NCI-H460 (cell line): ENCODE measurements at places on chromosomes 2 and 18. TPM values are rescaled to one million over a fixed set of nuclear protein-coding genes. Genes with fewer than 3 reads are reported as not detected.
A peak's percentile ranks its signal among the peaks of the same experiment; 100 is the strongest.

The RAB6D gene
- 0.10 TPM in 1 of 2 replicates, not detected in the other for total RNA-seq

- no peak for DNase-seq
Measured at GRCh38 chr2:190794790-190795189, 85.8 kb upstream of the GLS start.

- no peak for DNase-seq
Measured at GRCh38 chr2:148567716-148568115, 76.8 kb upstream of the EPC2 start.

The RNF125 gene
- total RNA-seq, result 2.2 and 2.8 TPM in 2 replicates

The ILKAP gene
- total RNA-seq, result 24.2 and 25.3 TPM in 2 replicates

DNA sequence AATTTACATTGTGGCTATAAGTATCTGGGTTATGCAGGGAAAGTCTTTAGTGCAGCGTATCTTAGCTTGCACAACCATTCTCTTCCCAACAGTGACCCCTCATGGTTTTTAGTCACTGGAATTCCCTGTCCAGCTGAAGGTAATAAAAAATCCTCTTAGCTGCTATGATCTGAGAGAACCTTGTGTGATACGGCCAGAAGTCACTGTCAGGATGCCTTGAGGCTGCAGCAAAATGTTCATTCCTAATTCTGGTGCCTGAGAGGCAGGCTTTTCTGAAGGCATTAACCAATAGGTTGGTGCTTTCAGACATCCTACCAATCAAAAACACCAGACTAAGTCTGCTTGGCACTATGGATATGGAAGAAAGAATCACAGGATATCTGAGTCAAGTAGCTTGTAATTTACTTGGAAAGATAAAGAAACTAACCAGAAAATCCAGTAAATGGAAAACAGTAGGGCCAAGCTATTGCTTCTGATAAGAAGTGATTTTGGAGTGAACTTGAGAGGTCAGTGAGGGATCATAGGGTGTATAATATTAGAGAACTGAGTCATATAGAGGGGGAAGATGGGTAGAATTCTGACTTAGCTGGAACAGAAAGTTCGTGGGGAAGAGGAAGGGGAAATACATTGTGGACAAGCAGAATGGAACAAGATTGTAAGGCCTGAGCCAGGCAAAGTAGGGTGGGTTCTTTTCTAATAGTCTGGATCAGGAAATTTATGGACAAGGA, 89.0 kb upstream of the SLC14A2 start:
- no peak for DNase-seq

GRCh38 chr2:175686002-175686401, 316.1 kb downstream of the LNPK start:
- no peak for DNase-seq

DNA sequence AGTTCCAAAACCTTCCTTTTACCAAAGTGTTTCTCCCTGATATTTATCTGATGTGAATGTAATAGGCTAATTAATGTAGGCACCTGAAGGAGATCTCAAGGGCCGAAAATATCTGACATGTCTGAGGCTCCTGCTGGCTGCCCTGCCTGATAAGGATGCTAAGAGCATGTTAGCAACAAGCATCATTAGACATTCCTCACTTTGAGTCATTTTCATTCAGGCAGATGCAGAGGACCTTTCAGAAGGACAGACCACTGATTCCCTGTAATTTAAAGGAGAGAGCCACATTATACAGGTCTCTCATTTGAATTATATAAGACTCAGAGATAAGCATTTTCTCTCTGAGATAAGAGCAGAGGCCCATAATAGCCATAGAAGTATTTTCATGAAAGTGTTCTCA, 222.4 kb upstream of the NCKAP5 start:
- no peak for DNase-seq

The TMEM17 gene
- total RNA-seq, result 3.0 and 5.4 TPM in 2 replicates

DNA sequence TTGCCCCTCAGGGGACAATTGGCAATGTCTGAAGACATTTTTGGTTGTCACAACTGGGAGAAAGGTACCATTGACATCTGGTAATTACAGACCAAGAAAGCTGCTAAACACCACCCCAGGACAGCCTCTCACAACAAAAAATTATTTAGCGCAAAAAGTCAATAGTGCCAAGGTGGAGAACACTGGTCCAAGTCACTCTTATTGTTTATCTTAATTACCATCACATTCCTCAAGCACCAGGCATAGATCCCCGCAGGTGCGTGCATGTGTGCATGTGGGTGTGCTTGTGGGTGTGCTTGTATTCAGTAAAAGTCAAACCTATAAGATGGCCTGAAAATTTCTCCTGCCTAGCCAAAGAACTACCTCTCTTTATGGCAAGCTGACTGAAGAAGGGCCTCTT, 74.9 kb upstream of the WDR75 start:
- DNase-seq, result no peak

The SAG gene
- total RNA-seq, result not detected in 2 replicates

DNA sequence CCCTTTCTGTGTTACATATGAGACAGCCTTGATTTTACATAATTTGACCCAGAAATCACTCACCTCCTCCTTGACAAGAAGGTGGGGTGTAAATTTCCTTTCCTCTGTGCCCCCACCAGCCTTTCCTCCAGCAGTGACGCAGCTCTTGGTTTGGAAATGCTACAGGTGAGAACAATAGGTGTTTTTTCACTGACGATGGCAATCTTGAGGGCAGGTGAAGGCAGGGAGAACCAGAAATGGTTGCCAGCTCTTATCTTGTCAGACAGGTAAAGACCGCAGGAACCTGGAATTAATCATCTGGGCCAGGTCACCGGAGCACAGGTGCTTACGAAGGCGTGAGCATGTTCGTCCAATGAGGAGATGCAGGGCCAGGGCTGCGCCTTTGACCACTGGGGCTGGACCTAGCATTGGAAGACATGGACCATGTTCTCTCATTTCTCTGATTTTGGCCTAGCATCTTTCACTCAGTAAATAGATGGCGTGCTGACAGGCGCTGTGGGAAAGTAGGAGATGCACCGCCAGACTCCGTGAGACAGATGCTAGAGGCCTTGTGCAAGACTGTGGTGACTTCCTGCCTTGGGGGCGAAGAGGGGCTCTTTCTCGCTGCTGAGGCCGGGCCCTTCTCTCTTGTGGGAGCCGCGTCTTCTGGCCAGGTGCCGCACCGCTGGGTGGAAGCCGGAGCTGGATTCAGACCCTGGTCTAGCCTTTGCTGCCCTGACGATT, 4.0 kb downstream of the CIDEA start:
- no peak for DNase-seq

DNA sequence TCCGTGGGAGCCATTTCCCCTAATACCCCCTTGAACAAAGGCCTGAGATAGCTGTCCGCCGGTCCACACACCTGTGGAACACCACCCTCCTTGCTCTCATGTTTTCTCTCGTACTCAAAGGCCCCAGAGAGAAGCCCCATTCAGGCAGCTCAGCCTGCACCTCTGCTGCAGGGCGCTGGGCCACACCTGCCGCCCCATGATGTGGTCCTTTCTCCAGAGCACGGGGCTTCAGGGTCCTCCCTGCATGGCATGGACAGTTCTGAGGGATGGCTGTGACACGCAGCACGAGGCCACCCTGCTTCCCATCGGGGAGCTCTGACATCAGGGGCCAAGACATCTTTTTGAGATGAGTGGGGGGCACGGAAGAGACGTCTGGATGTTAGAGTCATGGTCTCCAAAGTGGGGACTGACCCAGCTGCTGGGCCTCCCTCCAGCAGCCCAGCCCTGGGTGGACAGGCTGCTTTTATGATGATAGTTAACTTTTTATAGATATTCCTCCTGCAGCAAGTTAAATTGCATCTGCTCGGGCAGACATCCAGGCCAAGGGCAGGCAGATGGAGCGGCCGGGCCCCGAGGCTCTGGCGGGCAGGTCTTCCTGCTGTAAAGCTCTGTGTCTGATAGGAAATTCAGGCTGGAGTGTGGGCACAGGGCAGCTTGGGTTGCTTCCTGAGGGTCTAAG, 56.7 kb downstream of the SDC1 start:
- no peak for DNase-seq

- DNase-seq, result peak; percentile 18
Measured at GRCh38 chr2:133884739-133885381, 316.6 kb upstream of the NCKAP5 start.

DNA sequence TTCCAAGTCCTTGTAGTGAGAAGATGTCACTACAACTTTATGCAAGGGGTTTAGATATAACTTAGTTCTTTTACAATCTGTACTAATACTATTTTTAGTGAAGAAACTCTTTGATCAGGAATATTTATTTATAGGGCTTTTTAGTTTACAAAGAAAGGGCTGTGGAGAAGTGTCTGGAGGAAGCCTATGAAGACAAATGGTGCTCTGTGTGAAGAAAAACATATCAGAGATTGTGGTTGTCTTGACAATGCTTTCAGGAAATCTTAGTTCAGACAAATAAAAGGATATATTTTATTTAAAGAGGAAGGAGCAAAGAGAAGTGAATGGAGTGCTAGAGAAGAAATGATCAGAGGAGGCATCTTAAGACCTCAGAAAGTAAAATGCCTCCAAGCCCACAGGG, 824.9 kb downstream of the DCDC2C start:
- no peak for DNase-seq

GRCh38 chr2:215460682-215461382, 25.0 kb upstream of the FN1 start:
- no peak for DNase-seq

DNA sequence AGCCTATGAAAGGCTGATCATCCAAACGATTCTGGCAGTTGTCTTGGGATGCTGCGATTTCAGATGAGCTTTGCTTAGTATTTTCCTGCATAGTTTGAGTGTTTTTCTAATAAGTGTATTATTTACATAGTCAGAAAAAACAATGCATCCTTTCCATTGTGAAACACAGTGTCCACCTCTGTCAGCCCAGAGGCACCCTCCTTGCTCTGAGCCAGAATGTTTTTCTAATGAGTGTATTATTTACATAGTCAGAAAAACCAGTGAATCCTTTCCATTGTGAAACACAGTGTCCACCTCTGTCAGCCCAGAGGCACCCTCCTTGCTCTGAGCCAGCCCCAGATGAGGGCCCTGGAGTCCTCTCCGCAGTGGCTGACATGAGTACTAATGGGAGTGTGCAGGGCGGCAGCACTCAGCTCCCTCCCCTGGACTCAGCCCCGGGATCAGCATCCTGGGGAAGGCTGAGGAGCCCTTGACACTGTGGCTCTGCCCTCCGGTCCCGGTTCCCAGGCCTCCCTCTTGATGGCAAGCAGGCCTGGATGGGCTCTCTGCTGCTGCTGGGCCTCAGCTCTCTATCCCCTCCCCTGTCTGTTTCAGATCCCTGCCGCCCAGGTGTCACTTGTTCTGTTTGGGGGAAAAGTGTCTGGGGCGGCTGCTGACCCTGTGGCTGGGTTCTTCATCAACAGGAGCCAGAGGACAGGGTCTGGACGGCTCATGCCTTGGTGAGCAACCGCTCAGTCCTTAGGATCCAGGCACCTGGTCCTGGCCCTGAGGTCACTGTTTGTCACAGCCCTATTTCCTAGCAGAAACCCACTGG, 5.9 kb downstream of the MFSD2B start:
- DNase-seq, result peak; percentile 66

The SPC25 gene
- total RNA-seq, result 10.8 and 12.7 TPM in 2 replicates

- no peak for DNase-seq
Measured at GRCh38 chr2:177281400-177282180, 17.1 kb upstream of the NFE2L2 start.

DNA sequence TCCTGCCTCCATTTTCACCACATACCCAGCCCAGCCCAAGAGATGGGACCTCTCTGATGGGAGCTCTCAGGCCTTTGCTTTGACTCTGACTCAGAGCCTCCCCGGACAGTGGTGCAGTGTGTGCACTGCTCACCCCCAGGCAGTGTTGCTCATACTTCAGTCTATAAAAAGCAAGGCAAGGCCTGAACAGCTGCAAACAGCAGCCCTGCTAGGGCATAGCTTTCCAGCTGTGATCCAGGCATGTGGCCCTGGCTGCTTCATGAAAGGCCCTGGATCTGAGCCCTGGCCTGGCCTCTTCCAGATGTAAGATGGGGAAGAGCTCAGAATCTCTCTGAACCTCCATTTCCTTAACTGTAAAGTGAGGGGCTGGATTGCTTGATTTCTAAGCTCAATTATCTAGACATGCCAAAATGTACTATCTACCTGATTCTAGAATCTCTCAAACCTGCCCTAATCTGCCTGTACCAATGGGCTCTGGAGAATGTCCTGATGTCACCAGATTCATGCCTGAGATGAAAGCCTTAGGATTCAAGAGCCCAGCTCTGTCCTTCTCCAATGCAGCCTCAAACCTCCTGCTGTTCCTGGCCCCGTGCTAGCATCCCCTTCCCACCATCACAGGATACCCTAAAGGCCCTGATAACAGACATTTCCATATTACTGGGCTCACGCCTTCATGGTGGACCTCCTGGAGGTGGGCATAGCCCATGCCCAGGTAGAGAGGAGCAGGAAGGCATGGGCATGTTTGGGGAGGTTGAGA, 206.9 kb downstream of the ARL4C start:
- DNase-seq, result no peak

DNA sequence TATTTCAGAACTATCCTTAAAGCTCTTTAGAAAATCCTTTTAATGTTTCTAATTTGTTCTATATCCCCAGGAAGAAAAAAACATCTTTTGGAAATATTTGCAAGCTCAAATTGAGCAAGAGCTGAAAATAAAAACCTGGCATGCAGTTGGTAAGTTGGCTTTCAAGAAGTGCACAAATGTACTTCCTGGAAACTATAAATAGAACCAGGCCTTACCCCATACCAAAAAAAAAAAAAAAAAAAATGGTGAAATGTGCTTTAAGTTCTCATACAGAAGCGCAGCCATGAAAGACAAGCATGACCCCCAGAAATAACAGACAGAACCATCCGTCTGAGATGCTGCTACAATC, 178.5 kb downstream of the HDAC4 start:
- DNase-seq, result no peak

DNA sequence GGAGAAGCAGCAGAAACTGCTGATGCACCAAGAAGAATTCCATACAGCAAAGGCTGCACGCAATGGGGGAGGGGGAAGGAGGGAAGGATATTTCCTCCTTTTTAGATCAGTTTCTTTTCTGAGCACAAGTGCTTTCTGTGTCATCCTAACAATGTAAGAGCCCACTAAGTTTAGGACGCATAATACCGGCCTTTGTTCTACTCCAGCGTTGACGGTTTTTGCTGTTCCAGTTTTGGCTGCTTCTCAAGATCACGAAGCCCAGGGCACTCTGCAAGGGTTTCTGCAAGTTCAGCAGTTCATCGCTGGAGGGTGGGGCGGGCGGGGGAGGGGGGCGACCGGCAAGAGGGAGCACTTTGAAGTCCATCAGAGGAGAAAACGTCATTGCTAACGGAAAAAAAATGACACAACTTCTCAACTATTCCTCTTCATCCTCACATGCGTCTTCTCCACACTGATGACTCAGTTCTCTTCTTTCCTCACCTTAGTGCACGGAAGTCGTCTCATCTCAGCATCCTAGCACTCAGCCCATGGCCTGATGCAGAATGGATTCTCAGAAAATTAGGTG, 8.7 kb downstream of the FAM178B start:
- no peak for DNase-seq

The CFAP53 gene
- 0.35 and 0.84 TPM in 2 replicates for total RNA-seq

- no peak for DNase-seq
Measured at GRCh38 chr2:197232010-197232409, 78.6 kb downstream of the ANKRD44 start.
